NCI-H446 (cell line): ENCODE measurements at places on chromosomes 11 and 22.

DNA sequence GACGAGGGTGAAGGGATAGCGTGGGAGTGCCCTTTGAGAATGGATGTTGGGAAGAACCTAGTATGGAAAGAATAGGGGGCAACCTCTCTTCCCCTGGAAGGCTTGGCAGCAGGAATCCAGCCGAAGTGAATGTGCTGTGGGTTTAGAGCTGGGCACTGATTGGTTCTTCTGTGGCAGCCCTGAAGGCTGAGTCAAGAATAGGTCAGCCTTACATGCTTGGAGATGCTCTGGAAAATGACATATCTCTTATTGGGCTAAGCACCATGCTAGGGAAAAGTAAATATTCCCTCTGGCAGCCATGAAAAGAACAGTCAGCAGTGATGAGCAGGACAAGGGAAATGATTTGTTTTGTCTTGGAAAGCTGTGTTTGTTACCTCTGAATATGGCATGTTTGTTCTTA lies 149.5 kb downstream of the COMMD9 start:
- no peak for DNase-seq

DNA sequence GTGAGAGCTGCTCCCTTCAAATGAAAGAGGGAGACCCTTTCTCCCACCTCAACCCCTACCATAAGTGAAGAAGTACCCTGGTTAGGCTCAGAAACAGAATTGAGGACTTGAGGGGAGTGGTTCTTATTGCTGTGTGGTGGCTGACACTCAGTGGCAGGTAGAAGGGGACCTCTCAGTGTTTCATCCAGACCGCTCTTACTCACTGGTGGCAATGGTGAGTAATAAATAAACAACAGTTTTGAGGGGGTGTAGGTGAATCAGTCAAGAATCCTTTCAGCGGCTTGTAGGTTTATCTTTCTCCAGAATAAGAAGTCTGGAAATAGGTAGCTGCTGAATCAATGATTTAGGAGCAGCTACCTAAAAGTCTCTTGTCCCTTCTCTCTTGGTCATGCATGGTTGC lies 403.4 kb upstream of the B3GAT1 start:
- DNase-seq, result no peak

- no peak for DNase-seq
Observed at GRCh38 chr11:1292018-1292643, 17.3 kb downstream of the TOLLIP start.

- no peak for DNase-seq
Observed at GRCh38 chr11:91850021-91850420, 374.6 kb upstream of the FAT3 start.

GRCh38 chr11:60349990-60350389 lies 22.9 kb downstream of the MS4A6E start:
- no peak for DNase-seq

GRCh38 chr22:27853424-27853823 lies 51.9 kb upstream of the MN1 start:
- no peak for DNase-seq

DNA sequence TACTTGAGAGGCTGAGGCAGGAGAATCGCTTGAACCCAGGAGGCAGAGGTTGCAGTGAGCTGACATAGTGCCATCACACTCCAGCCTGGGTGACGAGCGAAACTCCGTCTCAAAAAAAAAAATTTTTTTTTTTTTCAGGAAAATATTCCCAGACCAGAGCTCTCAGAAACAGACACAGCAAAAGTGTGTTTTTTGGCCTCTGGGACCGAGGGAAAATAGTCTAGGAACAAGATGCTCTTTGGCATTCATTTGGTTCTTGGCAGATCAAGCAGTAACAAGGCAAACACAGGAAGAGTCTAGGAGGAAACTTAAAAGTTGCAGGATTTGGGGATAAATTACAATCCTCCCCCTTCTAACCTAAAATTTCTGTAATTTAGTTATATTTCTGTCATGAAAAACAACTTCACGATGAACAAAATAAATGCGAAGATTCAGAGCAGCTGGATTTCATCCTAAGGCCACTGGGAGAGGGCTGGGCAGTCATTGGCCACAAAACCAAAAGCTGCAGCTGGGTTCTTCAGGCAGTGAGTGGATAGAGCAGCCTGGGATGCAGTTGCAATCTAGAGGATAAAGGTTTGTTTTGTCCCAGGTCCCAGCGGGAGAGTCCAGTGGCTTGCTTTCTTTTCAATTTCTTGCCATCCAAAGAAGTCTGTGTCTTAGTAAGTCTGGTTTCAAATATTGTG lies 19.7 kb downstream of the ATG16L2 start:
- no peak for DNase-seq

DNA sequence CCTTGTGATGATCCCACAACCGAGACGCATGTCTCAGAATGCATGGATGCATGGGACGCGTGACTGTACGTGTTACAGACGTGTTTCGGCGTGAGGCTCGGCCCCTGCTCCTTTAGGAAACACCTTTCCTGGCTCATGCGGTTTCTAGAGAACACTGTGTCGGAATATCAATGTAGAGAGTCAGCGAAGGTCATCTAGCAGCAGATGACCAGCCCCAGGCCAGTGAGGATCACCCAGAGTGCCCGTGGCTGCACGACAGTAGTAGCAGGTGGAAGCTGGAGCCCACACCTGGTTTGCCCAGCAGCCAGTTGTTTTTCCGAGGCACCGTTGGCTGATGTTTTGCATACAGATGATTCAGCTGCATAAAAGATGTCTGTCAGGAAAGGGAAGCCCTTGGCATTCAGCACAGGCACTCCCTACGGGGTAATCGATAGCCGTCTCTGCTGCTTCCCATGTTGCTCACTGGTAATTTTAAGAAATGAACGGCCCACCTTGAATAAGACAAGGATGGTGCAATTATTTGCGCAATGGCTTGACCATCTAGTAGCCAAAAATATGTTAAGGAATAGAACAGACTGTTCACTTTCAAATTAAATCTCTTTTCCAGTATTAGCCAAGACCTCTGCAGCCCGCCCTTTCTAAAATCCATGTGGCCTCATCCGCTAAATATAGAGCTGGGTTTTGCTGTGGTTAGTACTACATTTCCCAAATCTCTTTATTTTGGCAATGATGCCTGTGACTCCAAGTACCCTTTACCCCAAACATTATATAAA lies 1.1 kb upstream of the CLTCL1 start:
- no peak for DNase-seq

DNA sequence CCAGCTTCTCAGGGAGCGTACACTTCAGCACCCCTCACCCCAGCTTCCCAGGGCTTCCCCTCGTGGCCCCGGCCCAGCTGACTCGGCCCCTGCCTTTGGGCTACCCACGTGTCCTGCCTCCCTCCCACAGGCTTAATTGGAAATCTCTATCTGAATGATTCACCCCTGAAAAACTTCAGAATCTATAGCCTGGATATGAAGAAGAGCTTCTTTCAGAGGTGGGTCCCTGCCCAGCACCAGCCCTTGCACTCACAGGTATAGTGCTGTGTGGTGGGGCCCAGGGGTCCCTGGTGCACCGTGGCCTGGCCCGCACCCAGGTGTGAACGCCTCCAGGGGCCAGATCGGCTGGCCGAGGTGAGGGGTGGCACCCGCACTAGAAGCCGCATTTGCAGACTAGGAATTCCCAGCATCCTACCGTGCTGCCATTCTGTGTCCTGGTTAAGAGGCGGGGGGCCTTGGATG lies 38.4 kb downstream of the B3GAT1 start:
- no peak for DNase-seq
